Esophagus squamous epithelium (tissue), 5 donors: ENCODE measurements at places on chromosomes 2 and 18.

GRCh38 chr2:160430001-160430344, 63.6 kb downstream of the RBMS1 start:
- DNase-seq = no peak

GRCh38 chr2:45892425-45892745, 240.9 kb downstream of the PRKCE start:
- no peak for DNase-seq

DNA sequence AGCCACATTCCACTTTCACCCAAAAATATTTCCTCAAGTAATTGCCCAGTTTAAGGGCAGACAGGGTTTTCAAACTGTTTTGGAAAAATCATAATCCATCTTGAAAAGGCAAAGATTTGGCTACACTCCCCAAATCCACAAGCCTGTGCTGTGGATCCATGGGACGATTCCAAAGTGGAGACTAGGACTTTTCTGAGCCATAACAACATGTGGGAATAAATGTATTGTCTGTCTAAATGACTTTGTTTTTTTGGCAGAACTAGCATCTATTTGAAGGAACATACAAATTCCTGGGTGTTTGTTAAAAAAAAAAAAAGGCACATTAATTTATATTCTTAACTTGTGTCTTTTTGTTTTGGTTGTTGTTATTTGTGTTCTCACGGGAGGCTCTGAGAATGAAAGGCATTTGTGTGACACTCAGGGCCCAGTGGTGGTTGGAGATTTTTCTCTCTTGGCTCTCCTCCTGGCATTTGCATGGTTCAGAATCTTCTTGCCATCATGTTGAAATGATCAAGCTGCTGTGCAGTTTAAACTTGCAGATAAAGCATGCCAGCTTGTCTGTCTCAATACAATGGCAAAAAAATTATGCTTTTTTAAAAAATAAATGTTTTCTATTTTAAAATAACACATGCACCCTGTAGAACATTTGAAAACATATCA, 277.4 kb downstream of the EN1 start:
- no peak for DNase-seq

DNA sequence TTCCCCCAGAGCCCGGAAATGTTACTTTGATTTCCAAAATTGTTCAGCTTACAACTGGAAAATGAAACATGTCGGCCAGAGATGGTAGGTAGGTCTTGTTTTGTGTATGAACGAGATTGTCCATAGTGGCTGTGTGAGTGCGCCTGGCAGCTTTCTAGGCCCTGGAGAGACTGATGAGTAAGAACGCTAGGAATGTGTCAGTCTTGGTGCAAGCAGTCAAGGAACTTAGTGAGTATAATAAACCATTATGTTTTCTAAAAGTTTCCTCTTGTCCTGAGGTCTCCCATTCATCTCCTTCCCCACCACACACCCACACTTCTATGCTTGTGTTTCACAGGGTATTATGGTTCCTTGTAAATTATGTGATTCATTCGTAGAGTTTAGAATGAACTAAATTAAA, 234.2 kb downstream of the CDH2 start:
- DNase-seq = no peak

DNA sequence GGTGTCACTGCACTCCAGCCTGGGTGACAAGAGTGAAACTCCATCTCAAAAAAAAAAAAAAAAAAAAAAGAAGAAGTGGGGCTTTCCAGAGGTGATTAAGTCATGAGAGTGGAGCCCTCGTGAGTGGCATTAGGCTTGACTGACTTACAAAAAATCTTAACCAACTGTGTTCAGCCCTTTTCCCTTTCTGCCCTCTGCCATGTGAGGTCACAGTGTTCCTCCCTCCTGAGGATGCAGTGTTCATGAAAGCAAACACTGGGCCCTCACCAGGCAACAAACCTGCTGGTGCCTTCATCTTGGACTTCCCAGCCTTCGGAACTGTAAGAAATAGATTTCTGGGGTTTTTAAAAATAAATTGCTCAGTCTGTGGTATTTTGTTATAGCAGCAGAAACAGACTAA, 37.0 kb upstream of the METTL21A start:
- DNase-seq = no peak
